ENCODE measurements at places on chromosomes 5 and 9.
A peak's percentile ranks its signal among the peaks of the same experiment; 100 is the strongest.

GRCh38 chr9:114777821-114778609 lies 27.8 kb downstream of the TNFSF15 start:
- no peak for DNase-seq

- peak; percentile 22 for DNase-seq
These were observed 65.3 kb downstream of the CFAP95 start for GRCh38 chr9:69885931-69886330.

GRCh38 chr5:59275510-59276324 lies 617.8 kb downstream of the PDE4D start:
- no peak for DNase-seq

- DNase-seq, result no peak
These were observed 46.8 kb downstream of the NIPSNAP3B start for GRCh38 chr9:104810421-104811339.

DNA sequence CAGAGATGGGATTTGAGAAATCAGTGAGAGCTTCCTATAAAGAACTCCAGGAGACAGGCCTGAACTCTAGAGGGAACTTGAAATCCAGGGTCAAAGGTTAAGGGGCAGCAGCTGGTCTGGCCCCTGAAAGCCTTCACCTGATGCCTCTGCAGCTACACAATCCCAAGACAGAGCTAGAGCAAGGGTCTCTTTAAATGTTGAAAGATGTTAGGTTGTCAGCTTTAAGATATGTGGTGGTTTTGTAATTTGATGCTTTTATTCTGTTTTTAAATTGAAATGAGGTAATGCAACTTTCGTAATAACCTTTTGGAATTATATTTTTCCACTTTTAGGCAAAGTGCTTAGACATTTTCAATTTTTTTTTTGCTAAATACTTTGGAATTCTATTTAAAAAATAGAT lies 2.4 kb downstream of the SOWAHA start:
- no peak for DNase-seq

- no peak for DNase-seq
These were observed at the start of gene FAM78A for GRCh38 chr9:131276094-131276888. Gene FAM78A, minus strand, starts transcription at chr9:131276510. Its CDS starts 331 bp downstream, at chr9:131276179.
